ENCODE measurements at places on chromosomes 16 and 17.

DNA sequence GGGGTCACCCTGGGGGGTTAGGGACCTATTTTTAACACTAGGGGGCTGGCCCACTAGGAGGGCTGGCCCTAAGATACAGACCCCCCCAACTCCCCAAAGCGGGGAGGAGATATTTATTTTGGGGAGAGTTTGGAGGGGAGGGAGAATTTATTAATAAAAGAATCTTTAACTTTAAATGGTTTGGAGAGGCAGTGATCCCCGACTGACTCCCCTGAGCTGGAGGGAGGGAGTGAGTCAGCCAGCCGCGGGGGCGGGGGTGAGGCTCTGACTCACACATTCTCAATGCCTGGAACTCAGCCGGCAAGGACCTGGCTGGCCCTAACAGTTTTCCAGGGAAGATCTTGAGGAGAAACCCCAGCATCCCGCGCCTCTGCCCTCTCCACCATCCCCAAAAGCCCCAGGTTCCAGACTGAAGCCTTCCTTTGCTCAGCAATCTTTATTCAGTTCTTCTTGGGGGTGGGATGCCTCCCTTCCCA is 1.5 kb downstream of the HCFC1R1 start:
- DNase-seq = peak; percentile 94

- no peak for DNase-seq
Measured at GRCh38 chr17:37701496-37701898, 43.4 kb downstream of the HNF1B start.

DNA sequence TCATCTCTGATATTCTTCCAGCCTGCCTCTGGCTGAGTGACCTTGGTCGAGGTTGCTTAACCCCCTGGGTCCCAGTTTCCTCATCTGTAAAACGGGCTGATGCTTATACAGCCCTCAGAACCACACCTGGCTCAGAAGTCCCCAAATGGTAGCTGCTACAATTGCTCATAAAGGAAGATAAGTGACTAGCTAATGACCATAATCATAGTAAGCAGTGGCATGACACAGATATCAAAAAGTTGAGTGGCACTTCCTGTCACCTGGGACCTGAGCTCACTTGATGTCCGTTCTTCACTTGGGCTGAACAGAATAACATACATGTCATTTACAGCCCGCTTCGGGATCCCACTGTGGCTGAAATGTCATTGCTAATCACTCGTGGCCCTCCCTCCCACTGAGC is 1.8 kb downstream of the MGRN1 start:
- no peak for DNase-seq

- no peak for DNase-seq
Measured at GRCh38 chr17:51289696-51290111, 29.4 kb downstream of the UTP18 start.

DNA sequence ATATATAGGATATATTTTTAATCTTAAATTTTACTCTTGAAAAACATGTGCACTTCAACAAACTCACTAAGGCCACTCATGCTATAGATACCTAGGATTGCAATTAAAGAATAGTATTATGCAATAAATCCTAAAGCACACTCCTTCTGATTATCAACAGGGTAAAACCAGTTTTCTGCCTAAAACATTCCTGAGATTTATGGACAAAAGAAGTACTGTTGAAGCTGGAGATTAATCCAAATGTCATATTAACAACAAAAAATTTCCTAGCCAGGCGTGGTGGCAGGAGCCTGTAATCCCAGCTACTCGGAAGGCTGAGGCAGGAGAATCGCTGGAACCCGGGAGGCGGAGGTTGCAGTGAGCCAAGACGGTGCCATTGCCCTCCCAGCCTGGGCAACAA is 21.4 kb downstream of the CHCT1 start:
- no peak for DNase-seq

GRCh38 chr17:30552994-30553566 is 75.9 kb downstream of the GOSR1 start:
- DNase-seq = no peak

GRCh38 chr16:695355-696089 is 5.3 kb upstream of the WDR24 start:
- no peak for DNase-seq

DNA sequence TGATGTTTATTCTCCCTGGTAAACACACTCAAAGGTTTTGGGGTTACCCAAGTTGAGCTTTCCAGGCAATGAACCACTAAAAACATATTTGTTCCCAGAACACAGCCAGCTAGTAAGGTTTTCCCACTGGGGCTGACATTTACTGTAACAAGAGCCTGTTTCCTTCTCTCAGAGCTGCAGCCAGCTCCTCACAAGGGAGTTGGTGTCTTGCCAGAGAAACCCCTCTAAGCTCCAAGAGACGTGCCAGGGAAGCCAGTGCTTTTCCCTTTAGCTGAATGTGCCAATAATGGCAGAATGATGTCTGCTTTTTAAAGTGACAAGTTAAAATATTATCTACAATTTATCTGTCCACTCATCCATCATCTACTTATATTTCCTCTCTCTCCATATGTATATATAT is 170.8 kb upstream of the RBFOX1 start:
- DNase-seq = no peak

DNA sequence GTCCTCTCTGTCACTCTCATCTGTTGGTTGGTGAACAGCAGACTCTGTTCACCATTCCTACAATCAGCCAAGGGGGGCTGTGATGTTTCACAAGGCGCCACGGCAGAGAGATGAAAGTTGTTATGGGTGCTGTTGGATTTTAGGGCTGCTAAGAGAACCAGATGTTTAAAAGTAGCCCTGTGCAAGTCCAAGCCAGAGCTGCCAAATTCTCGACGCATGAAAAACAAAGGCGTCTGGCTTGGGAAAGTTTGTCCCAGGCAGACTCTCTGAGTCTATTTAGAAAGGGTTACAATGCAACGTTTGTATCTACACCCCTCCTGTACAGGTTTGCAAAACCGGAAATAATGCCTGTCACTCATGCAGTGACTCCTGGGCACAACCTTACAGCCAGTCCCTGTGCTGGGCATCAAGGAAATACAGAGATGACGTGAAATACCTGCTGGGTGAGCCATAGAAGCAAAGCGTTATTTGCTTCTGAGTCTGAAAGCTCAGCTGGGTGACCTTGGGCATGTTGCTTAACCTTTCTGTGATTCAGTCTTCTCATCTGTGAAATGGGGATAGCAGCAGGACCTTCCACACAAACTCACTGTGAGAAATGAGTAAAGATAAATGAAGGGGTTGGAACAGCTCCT is 74.8 kb downstream of the XYLT1 start:
- DNase-seq = no peak

GRCh38 chr16:50567651-50568050 is 19.5 kb downstream of the NKD1 start:
- no peak for DNase-seq

DNA sequence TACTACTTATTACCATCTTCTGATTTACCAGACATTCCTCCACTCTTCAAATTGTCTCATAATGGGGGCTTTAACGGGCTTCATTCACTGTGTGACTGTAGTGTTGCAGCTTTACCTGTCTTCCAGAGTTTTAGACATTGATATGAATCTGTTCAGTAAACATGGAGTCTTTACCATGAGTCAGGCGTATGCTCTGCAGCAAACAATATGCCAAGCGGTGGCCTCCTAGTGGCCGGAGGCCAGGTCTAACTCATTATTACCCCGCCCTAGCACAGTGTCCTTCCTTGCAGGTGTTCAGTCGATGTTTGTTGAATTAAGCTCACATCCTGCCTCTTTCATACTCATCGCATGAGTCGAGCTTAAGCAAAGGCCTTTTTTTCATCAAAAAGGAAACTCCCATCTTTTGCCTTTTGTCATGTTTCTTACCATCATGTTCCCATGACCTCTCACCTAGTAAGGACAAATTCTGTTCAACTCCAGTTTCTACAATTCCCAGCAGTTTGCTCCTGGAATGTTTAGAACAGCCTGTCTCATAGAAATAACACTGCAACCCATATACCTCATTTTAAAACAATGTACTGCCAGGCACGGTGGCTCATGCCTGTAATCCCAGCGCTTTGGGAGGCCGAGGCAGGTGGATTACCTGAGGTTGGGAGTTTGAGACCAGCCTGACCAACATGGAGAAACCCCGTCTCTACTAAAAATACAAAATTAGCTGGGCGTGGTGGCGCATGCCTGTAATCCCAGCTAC is 39.4 kb downstream of the TUBD1 start:
- peak; percentile 86 for DNase-seq

- DNase-seq = no peak
Measured at GRCh38 chr17:30379903-30380381, 1.2 kb downstream of the CPD start.

DNA sequence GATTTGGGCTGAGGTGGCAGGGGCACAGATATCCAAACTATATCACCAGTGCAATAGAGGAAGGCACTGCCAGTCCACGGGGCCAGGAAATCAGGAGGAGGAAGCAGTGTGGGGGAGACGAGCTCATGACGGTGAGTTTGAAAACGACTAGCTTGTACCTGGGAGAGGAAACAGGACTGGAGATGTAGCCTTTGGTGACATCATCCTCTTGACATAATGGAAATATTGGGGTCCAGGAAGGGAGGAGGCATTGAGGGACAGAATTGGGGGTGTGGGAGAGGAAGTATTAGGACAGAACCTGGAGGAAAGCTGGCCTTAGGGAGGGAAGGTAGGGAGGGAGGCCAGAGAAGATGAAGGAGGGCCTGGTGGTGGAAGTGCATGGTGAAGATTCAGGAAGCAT is 109.1 kb downstream of the RGS9 start:
- no peak for DNase-seq

DNA sequence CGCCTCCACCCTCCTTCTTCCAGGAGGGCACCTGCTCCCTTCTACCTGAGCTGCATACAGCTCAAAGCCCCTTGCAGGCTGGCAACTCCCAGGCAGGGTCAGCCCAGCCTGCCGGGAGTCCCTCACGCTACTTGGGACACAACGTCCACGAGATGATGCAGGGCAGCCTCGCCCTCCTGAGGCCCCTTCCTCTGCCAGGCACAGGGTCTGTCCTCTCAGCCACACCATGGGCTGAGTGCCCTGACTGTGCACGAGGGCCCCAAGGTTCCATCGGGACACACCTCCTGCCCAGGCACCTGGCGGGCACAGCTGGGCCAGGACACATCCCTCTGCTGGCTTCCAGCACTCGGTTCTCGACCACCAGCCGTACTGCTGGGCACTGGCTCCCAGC is 30.9 kb upstream of the ZC3H18 start:
- no peak for DNase-seq

- DNase-seq = no peak
Measured at GRCh38 chr17:44610331-44610730, 45.9 kb upstream of the MEIOC start.

DNA sequence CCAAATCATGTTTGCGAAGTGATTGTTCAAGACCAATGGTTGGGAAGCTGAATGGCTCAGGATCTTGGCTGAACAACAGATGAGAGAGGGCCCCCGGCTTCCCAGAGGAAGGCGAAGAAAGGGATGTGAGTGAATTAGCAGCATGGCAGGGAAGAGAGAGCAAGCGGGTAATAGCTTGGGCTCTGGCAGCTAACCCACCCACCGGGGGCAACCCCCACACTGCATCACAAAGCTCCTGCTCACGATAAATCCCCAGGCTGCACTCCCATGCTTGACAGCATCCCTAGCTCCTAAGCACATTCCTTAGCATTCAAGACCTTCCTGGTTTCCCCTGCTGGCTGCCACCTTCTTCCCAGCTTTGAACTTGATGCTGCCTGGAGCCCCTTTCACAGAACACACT is 26.2 kb upstream of the EMP2 start:
- no peak for DNase-seq

- no peak for DNase-seq
Measured at GRCh38 chr17:7700510-7700909, 4.5 kb upstream of the EFNB3 start.

- DNase-seq = peak; percentile 59
Measured at GRCh38 chr17:4607773-4608187, 23.5 kb downstream of the SMTNL2 start.

GRCh38 chr17:66300956-66301355 is 1.5 kb upstream of the PRKCA start:
- DNase-seq = no peak

DNA sequence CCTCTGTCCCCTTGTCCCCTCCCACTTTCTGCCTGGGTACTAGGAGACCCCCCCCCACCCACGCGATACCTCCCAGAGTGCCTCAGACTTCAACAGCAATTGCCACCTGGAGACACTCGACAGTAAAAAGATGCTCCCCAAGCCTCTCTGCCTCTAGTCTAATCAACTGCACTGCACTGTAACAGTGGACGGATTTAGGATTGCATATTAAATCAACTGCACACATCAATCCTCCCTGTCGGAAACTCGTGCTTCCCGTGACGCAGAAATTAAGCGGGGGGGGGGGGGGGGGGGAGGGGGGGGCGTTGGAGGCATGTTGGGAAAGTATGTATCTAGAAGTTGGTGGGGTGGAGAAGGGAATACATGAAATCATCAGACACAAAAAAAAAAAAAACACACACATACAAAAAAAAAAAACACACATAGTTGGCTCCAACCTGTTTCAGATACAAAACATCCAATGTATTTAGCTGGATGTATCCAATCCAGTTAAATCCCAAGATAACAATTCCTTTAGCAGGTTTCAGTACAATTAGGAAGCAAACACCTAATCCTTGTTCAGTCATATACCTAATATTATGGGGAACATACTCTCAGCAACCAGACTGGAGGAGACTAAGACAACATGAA is 29.7 kb downstream of the FAM222B start:
- peak; percentile 46 for DNase-seq

- DNase-seq = no peak
Measured at GRCh38 chr16:83160287-83161020, 533.7 kb downstream of the CDH13 start.

- DNase-seq = peak; percentile 76
Measured at GRCh38 chr17:19004421-19005136, at the start of gene FAM83G. TSS of gene FAM83G (minus strand) at chr17:19004764. CDS start at chr17:19004041, 723 bp downstream.

DNA sequence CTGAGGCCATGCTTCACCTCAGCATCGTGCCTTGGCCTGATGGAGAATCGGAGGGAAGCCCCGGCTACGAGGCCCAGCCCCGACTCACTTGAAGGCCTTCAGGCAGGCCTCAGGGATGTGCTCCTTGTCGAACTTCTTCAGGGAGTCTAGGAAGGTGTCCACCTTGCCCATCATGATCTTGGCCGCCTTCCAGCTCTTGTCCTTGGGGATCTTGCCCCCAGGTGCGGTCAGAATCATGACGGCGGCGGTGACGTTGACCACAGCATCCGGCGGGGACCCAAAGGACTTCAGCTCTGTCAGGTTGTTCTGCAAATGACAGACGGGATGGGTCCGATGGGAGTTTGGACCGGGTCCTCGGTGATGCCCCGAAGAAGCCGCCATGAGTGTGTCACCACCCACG is 81.2 kb downstream of the PGS1 start:
- DNase-seq = no peak
